ENCODE measurements at places on chromosomes 7 and 10.

DNA sequence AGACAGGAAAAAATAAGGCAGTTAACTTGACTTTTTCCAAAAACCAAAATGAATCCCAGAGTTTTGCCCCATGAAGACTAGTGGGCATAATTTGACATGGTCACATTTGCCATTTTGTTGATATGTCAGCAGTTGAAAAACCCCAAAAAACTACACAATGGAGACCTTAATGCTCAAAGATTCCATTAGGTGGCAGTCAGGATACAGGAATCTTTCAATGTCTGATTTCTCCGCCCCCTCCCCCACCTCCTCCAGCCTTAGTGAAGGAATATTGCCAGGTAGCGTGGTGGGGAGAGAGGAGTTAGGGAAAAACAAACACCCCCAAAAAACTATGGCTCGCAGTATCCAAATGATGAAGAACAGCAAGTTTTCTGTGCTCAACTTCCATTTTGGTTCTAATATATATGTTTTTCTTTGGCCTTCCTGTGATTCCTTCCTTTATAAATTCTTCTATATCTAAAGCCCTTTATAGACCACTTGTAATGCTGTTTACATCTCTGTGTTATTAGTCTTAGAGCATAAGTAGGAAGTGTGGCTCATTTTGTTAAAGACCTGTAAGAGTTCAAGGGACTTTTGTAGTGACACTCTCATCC is 6.7 kb upstream of the SMNDC1 start:
- DNase-seq: no peak

DNA sequence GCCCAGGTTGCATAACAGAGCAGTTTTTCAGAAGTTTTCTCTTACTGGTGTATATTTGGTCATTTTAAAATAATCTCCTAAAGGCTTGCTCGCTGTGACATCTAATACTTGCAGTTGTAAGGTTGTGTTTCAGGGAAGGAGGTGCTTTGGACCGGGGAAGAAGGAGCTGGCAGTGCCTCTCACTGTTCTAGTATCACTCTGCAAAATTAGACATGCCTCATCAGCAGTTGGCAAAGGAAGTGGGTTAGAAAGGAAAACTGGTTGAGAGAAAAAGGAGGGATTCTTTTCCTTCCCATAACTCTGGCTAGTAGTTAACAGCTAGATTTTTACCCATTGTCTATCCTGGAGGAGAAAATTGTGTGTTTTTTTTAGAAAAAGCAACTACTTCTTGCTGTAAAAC is 34.8 kb downstream of the CUL1 start:
- no peak for DNase-seq

DNA sequence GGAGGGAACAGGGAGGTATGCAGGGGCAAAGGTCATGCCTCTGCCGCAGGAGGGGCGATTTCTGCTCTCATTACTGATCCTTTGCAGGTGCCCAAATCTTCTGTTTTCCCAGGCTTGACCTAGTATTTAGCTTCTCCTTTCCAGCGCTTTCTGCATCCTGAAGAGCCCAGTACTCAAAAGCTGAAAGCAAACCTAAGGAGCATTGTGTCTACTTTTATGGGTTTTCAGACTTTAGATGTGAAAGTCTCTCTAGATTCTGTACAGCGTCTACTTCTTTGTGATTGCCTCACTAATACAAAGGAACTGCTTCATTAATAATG is 560 bp downstream of the GBF1 start:
- DNase-seq: no peak

DNA sequence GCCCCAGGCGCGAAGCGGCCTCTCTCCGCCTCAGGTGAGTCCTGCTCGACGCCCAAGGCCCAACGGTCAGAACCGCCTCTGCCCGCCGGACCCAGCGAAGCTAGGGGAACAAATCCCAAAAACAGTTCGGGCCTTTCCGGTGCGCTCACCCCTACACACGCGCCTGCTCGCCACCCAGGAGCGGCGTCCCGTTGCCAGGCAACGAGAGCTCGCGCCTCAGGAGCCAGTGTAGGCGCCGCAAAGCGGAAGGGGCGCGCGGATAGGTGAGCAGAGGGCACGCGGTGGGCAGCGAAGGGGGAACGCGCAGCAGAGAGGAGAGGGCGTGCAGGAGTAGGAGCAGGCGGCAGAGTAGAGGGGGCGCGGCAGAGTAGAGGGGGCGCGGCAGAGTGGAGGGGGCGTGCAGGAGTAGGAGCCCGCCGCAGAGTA is at the start of the genes DYDC1 and DYDC2:
Gene DYDC1, minus strand, starts transcription at position 193 of the 426 bp plus-strand sequence. CDS start 4,154 bp downstream, outside the sequence.
Gene DYDC2, plus strand, starts transcription at position 219 of the 426 bp plus-strand sequence. CDS start 5,663 bp downstream, outside the sequence.
- peak; percentile 29 for DNase-seq

DNA sequence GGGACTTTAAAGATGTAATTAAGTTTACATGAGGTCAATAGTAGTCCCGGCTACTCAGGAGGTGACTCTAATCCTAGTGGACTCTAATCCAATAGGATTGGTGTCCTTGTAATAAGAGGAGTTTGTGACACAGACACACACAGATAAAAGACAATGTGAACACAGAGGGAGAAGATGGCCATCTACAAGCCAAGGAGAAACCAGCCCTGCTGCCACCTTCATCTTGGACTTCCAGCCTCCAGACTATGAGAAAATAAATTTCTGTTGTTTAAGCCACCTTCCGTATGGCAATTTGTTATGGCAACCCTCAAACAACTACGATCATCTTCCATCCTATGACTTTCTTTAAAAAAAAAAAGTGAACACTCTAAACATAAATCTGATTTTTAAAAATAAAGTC is 116.3 kb downstream of the ALOX5 start:
- no peak for DNase-seq

GRCh38 chr7:106165337-106165736 is 53.2 kb upstream of the SYPL1 start:
- no peak for DNase-seq

GRCh38 chr7:148356303-148356702 is 234.3 kb upstream of the C7orf33 start:
- DNase-seq: no peak

Data from NCI-H1417 treated with DMSO at 0.1 percent for 48 hours (cell line).